Right cardiac atrium (tissue), 5 donors: ENCODE measurements at places on chromosomes 3 and 15.

DNA sequence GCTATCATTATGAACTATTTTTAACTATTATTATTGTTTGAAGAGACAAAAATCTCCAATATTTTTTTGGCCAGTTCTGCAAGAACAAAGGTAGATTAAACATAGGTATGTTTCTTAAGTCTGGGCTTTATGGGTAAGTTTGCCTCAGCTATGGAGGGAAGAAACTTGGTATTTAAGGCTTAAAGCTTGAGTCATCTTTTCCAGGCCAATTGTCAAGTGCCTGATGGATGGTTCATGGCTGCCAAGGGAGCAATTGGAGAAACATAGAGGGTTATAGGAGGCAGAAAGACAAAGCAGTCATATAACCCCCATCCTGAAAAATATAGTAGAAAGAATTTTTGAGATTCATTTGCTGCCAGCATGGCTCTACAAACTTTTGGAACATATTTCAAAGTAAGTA is 7.2 kb upstream of the STAC start:
- DNase-seq, result no peak

GRCh38 chr3:152976239-152976638 is 141.3 kb downstream of the P2RY1 start:
- DNase-seq, result no peak

DNA sequence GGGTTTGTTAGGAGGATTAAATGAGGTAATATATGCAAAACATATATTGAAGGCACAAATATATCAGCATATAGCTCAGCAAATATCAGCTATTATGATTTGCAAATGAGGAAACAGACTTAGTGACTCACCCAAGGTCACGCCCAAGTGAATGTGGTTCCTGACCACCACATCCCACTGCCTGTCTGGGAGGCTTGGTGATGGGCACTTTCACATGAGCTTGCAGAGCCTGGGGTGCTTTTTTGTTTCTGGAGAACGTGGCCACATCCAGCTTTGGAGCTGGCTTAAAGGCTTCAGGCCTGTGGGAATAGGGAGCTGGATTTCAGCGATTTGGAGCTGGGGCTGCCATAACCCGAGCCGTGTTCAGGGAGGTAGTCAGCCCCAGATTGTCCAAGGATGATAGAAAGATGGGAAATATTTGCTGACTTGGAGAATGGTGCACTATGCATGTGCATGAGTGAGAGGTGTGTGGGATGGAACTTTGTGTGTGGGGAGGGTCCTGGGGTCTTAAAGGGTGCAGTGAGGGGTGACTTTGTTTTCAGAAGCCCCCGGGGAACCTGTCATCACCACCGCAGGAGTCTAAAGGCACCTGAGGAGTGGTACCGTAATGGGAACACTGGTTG is 12.0 kb upstream of the FGD5 start:
- no peak for DNase-seq

DNA sequence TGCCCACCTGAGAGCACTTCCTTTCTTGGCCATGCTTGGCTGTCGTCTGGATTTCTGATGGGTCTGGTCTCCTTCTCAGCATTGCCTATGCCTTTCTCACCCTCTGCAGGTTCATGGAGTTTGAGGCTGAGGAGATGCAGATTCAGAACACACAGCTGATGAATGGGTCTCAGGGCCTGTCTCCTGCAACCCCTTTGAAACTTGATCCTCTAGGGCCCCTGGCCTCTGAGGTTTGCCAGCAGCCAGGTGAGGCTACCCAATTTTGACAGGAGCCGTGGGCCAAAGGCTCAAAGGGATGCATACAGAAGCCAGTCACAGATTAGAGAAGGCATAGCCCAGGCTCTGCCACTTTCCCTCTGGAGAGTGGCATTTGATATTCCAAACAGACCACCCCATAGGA is 10.5 kb downstream of the NUTM1 start:
- DNase-seq, result no peak

DNA sequence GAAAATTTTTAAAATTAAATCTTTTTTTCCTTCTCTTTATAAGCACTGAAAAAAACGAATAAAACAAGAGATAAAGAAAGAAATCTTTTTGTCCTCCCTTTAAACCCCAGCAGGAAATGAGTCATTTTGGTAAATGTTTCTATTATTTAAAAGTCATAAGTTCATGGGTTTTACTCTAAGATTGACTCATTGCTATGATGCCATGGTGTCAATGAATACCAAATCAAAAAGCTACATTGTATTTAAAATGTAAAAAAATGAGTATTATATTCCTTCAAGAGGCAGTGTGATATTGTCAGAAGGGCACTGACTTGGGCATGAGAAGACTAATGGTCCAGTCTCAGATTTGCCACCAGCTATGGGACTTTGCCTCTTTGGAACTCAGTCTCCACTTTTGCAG is 303.4 kb upstream of the DNAJC19 start:
- DNase-seq, result no peak

DNA sequence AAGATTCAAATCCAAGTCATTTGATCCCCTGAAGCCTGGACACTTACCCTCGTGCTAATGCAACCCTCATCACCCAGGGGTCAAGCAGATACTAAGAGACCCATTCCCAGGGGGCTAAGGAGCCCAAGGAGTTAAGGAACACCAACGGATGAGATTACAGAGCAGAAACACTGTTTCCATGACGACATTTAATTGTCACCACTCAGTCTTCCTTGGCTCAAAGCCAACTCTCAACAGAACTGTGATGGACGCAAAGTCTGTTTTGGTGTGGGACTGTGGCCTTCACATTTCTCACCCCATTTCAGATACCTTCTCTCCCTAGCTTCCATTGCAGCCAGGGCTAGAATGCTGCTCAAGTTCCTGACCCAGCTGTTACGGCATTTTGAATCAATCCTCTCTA is 383.5 kb upstream of the WNT5A start:
- DNase-seq, result no peak

- DNase-seq, result no peak
Measured at GRCh38 chr15:42582569-42583375, 7.4 kb downstream of the STARD9 start.

GRCh38 chr3:38579141-38579540 is 70.3 kb downstream of the SCN5A start:
- DNase-seq, result peak; percentile 76

DNA sequence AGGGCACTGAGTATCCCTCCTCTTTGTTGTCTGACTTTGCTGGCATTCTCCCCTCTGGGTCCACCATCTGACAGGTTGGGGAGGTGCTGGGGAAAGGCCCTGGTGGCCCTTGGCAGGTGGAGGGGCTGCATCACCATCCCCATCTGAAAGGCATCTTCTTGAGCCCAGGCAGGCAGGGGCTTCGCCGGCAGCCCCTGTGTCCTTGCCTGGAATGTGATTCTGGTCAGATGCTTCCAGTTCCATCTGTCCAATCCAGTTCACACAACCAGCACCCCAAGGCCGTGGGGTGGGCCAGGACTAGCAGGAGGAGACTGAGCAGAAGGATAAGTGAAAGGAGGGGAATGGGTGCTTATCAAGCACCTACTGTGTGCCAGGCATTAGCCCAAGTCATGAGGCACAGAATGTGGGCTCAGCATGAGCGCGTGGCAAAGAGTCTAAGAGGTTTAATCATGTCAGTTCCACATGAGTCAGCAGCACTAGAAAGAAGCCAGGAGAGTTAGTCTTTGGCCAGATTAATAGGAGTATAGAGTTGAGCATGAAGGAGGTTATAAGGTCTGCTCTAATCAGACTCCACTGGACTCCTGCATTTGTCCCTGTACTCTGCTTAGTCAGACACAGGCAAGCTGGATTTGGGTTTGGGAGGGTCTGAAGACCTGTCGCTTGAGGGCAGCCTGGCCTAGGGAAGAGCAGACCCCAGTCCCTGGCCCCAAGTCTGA is 10.5 kb upstream of the TXNRD3 start:
- no peak for DNase-seq

DNA sequence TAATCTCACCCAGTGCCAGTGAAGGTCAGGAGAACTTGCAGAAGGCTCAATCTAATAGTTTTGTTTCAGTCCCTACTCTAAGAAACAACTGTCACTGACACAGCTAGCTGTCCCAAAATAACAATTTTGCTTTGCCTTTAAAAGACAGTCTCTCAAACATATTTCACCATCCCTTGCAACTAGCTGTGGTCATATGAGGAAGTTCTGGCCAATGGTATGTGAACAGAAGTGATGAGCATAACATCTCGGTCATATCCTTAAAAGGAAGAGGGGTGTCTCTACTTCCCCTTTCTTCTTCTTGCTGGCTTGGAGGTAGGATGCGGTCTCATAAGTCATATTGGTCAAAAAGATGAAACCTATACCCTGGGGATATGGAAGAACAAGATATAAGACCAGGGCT is 198.1 kb downstream of the NEK10 start:
- no peak for DNase-seq

- no peak for DNase-seq
Measured at GRCh38 chr15:95826412-95827195, 503.9 kb upstream of the NR2F2 start.

- peak; percentile 54 for DNase-seq
Measured at GRCh38 chr15:60526127-60526616, 47.2 kb upstream of the ICE2 start.

- DNase-seq, result no peak
Measured at GRCh38 chr3:183987000-183987600, 30.6 kb downstream of the ABCC5 start.

- no peak for DNase-seq
Measured at GRCh38 chr3:187733371-187733770, 11.9 kb downstream of the BCL6 start.

- DNase-seq, result no peak
Measured at GRCh38 chr3:160140756-160141155, 84.5 kb upstream of the C3orf80 start.

DNA sequence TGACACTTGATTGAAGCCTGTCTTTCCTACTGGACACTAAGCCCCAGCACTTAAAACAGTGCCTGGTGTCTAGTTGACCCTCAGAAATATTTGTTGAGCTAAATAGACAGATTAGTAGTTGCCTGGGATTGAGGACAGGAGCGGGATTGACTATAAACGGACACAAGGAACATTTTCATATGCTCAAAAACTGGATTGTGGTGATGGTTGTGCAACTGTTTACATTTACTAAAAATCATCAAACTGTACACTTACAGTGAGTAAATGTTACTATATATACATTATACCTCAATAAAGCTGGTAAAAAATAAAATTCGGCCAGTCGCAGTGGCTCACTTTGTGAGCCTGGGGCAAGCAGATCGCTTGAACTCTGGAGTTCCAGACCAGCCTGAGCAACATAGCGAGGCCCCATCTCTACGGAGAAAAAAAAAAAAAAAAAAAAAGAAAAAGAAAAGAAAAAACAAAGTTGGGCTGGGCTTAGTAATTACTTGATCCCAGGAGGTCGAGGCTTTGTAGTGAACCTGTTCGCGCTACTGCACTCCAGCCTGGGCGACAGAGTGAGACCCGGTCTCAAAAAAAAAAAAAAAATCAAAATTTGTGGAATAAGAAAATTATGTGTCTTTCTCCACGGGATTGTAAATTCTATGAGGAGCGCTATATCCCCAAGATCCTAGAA is 632 bp upstream of the IDH3A start:
- DNase-seq, result no peak

GRCh38 chr15:69910514-69910913 is 187.2 kb downstream of the TLE3 start:
- no peak for DNase-seq

DNA sequence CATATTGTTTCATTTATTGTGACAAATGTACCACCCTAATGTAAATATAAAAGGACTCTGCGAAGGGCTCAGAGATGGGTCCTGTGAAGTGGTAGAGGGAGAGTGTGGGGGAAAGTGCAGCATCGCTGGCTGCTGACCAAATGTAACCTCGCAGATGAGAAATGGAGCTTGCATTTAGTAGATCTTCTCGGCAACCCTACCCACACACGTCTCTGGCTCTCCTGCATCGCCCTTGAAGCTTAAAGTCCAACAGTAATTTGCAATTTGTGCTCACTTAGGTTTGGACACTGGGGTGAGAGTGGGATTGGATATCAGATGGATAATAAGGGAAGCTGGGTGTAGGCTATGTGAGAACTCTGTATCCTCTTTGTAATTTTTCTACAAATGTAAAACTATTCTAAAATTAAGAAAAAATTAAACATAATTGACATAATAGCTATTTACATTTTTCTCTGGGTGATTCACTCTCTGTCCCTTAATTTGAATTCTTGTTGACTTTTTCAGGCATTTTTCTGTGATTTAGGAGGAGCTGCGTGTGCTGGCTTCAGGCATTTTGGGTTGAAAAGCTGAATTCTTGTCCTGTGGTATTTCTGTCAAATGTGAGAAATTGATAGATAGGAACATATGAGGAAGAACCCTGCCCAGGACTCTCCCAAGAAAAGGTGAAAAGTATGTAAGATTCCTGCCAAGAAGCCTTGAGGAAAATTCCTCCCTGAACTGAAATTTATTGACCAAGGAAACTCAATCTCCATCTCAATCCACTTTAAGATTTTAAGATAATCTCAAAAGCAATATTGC is 524.7 kb upstream of the MCTP2 start:
- DNase-seq, result no peak

GRCh38 chr3:14431917-14432834 is 29.8 kb downstream of the SLC6A6 start:
- DNase-seq, result peak; percentile 93

DNA sequence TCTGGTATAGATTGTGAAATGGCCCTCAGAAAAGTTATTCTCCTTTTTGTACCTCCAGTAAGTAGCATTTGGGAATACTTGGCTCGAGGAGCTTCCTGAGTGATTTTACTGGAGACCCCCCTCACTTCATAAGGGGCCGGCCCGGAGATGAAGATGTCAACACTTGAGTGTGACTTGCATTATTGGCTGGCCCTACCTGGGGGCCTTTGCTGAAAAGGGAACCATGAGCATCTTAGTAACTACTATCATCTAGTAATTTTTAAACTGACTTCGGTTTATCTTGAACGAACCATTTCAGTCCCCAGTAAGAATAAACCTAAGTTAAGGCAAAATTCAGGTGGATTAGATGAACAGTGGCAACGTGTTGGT is 1.3 kb downstream of the FAIM start:
- no peak for DNase-seq

DNA sequence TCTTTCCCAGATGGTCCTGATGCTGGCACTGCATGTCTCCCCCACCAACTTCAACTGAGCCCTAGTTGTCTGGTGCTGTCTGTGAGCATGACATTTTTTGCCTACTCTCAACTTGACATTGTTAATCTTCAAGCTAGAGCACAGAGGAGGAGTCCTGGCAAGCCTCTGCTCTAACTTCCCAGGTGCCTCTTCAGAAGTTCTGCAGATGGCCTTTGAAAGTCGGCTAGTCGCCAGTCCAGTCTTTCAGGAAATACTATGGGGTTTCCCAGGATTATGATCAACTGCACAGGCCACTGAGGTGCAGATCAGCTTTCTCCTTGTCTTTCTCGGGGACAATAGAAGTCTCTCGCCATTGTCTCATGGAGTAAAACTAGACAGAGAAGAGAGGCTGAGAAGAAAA is 86.7 kb downstream of the ST8SIA2 start:
- no peak for DNase-seq

GRCh38 chr3:147651107-147651778 is 242.1 kb downstream of the ZIC1 start:
- DNase-seq, result peak; percentile 22

- no peak for DNase-seq
Measured at GRCh38 chr3:144810160-144810559, 838.5 kb downstream of the DIPK2A start.
